Neural progenitor cell (in vitro differentiated cells): ENCODE measurements at places on chromosomes 12 and 14. TPM values are rescaled to one million over a fixed set of nuclear protein-coding genes. Genes with fewer than 3 reads are reported as not detected.

TEAD4 gene
- 8.8 and 22.5 TPM in 2 replicates for total RNA-seq

IKBIP gene
- total RNA-seq = 31.1 and 51.6 TPM in 2 replicates

KLRD1 gene
- 0.06 TPM in 2 replicates for total RNA-seq

DEPDC4 gene
- total RNA-seq = 4.2 and 8.3 TPM in 2 replicates

RTL1 gene
- total RNA-seq = 0.15 and 0.65 TPM in 2 replicates

PLA2G1B gene
- total RNA-seq = not detected in 2 replicates

RFX4 gene
- total RNA-seq = 0.22 and 3.4 TPM in 2 replicates

TMBIM4 gene
- total RNA-seq = 63.7 and 67.4 TPM in 2 replicates

SNRNP35 gene
- total RNA-seq = 12.6 and 30.3 TPM in 2 replicates

GRCh38 chr12:104436790-104437189 lies 20.0 kb upstream of the CHST11 start:
- peaks cover 7% of the 10 kb centered on the region for H3K4me1 ChIP-seq
- no peak overlapping the region for H3K4me3 ChIP-seq
- no peaks in the 10 kb centered on the region for H3K36me3 ChIP-seq
- H3K27me3 ChIP-seq = no peaks in the 10 kb centered on the region
- DNase-seq = no peak
- no peak overlapping the region for H3K27ac ChIP-seq

DNA sequence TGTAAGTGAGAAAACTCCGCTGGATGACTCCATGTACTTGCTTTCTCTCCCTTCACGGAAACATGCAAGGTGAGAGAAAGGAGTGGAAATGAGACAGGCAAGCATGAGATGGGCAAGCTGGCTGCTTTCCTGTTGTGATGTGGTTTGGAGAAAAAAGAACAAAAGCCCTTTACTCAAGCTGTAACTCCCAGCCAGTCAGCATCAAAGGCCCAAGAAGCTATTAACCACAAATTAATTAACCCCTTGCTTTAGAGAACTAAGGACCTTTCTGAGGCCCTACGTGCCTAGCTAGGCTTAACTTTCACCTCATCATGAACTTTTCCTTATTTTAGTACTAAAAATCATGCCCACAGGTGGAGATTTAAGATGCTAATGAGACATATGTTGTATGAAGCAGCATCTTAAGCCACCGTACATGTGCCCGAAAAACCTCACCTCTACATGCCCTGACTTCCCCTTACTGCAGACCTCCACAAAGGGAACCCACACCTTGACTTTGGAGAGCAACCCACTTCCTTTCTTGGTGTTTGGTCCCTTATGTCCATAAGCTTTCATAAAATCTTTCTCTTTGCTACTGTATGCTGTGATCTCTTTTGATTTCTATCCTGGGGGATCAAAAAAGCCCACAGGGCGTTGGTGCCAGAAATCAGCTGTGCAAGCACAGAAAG lies 87.0 kb downstream of the GALNT8 start:
- no peaks in the 10 kb centered on the region for H3K36me3 ChIP-seq
- H3K4me1 ChIP-seq = peaks cover 15% of the 10 kb centered on the region
- peaks cover 60% of the 10 kb centered on the region for H3K27me3 ChIP-seq
- peak; percentile 15 for DNase-seq

GRCh38 chr14:63848890-63849289 lies 3.9 kb upstream of the SYNE2 start:
- no peak overlapping the region for H3K4me3 ChIP-seq
- H3K27me3 ChIP-seq = peaks cover 12% of the 10 kb centered on the region
- no peak overlapping the region for H3K27ac ChIP-seq
- no peaks in the 10 kb centered on the region for H3K36me3 ChIP-seq

GRCh38 chr14:59772233-59772632 lies 98.3 kb downstream of the RTN1 start:
- H3K4me1 ChIP-seq = peaks cover 8% of the 10 kb centered on the region
- H3K36me3 ChIP-seq = no peaks in the 10 kb centered on the region
- no peak for DNase-seq
- H3K27me3 ChIP-seq = no peaks in the 10 kb centered on the region

GRCh38 chr12:1916371-1917171 lies 1.9 kb downstream of the CACNA2D4 start:
- H3K36me3 ChIP-seq = no peaks in the 10 kb centered on the region
- H3K27me3 ChIP-seq = no peaks in the 10 kb centered on the region
- no peak overlapping the region for H3K4me3 ChIP-seq

DNA sequence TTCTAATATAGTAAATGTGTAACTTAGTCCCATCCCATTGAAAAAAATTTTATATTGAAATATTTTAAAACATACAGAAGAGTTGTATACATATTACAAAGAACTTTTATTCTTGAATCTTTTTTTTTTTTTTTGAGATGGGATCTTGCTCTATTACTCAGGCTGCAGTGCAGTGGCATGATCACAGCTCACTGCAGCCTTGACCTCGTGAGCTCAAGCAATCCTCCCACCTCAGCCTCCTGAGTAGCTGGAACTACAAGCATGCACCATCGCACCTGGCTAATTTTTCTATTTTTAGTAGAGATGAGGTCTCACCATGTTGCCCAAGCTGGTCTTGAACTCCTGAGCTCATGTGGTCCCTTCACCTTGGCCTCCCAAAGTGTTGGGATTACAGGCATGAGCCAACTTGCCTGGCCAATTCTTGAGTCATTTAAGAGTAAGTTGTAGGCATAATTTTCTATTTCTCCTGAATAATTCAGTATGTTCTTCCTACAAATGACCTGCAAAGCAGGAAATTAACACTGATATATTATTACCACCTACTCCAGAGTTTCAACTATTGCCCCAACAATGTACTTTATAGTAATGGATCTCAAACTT lies 153.0 kb upstream of the BMP4 start:
- no peak for DNase-seq
- H3K36me3 ChIP-seq = no peaks in the 10 kb centered on the region
- no peaks in the 10 kb centered on the region for H3K27me3 ChIP-seq
- H3K4me1 ChIP-seq = no peaks in the 10 kb centered on the region
- no peak overlapping the region for H3K4me3 ChIP-seq
- H3K27ac ChIP-seq = no peak overlapping the region

- H3K27me3 ChIP-seq = no peaks in the 10 kb centered on the region
- peaks cover 38% of the 10 kb centered on the region for H3K4me1 ChIP-seq
- H3K4me3 ChIP-seq = no peak overlapping the region
- no peak for DNase-seq
- no peaks in the 10 kb centered on the region for H3K36me3 ChIP-seq
Observed at GRCh38 chr14:69617796-69618195, 6.4 kb downstream of the SUSD6 start.

GRCh38 chr14:71143381-71144290 lies 236.4 kb downstream of the PCNX1 start:
- peaks cover 6% of the 10 kb centered on the region for H3K4me1 ChIP-seq
- H3K27me3 ChIP-seq = no peaks in the 10 kb centered on the region
- H3K4me3 ChIP-seq = no peak overlapping the region
- H3K36me3 ChIP-seq = no peaks in the 10 kb centered on the region
- no peak overlapping the region for H3K27ac ChIP-seq

- H3K4me1 ChIP-seq = no peaks in the 10 kb centered on the region
- no peaks in the 10 kb centered on the region for H3K27me3 ChIP-seq
- peaks cover 91% of the 10 kb centered on the region for H3K36me3 ChIP-seq
- DNase-seq = no peak
- H3K4me3 ChIP-seq = peak overlapping the region; percentile 13
- H3K27ac ChIP-seq = no peak overlapping the region
Observed at GRCh38 chr12:133106253-133106652, 23.8 kb downstream of the ZNF891 start.

DNA sequence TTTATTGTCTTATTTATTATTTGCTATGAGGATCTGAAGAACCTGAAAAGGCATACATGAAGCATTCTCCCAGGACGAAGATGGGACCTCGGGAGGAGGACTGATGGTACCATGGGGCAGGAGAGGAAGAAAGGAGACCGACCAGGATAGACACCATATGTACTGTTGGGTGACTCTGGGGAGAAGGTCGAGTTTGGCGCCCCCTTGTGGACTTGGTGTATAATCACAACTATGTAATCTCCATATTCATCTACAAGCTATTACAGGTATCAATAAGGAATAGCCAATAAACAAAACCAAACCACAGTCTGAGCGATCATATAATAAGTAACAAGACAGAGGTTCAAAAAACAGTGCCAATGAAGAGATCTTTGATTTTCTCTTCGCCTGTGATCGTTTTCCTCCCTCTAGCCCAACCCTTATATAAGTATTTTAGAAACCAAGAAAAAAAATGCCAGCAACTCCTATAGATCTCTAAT lies 139.1 kb downstream of the SPTSSA start:
- no peak overlapping the region for H3K4me3 ChIP-seq
- H3K27ac ChIP-seq = no peak overlapping the region
- H3K27me3 ChIP-seq = no peaks in the 10 kb centered on the region
- H3K36me3 ChIP-seq = no peaks in the 10 kb centered on the region
- DNase-seq = peak; percentile 60
- H3K4me1 ChIP-seq = no peaks in the 10 kb centered on the region

DNA sequence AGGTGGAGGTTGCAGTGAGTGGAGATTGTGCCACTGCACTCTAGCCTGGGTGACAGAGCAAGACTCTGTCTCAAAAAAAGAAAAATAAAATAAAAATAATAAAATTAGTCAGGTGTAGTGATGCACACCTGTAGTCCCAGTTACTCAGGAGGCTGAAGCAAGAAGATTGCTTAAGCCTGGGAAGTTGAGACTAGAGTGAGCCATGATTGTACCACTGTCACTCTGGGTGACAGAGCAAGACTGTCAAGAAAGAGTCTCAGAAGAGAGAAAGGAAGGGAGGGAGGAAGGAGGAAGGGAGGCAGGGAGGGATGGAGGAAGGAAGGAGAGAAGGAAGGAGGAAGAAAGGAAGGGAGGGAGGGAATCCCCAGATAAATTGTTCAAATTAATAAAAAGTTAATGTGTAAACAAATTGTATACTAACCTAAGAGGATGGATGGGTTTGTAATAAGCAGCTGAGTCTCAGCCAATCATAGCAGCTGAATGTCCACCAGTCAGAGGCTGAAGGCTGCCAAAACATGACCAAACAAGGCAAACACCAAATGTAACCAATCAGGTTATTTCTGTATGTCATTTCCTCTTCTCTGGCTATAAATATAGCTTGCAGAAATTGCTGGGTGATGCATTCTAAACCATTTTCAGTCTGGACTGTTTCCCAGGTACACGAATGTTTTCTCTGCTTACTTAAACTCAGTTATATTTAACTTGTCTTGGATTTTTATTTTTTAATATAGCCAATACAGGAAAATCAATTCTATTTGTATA lies 6.1 kb upstream of the CDCA4 start:
- H3K4me3 ChIP-seq = no peak overlapping the region
- H3K27me3 ChIP-seq = peaks cover 22% of the 10 kb centered on the region
- H3K4me1 ChIP-seq = no peaks in the 10 kb centered on the region
- H3K36me3 ChIP-seq = no peaks in the 10 kb centered on the region
- H3K27ac ChIP-seq = no peak overlapping the region
- no peak for DNase-seq

GRCh38 chr14:31605702-31606101 lies 44.5 kb downstream of the NUBPL start:
- H3K36me3 ChIP-seq = no peaks in the 10 kb centered on the region
- no peaks in the 10 kb centered on the region for H3K4me1 ChIP-seq
- no peak overlapping the region for H3K4me3 ChIP-seq
- DNase-seq = no peak

DNA sequence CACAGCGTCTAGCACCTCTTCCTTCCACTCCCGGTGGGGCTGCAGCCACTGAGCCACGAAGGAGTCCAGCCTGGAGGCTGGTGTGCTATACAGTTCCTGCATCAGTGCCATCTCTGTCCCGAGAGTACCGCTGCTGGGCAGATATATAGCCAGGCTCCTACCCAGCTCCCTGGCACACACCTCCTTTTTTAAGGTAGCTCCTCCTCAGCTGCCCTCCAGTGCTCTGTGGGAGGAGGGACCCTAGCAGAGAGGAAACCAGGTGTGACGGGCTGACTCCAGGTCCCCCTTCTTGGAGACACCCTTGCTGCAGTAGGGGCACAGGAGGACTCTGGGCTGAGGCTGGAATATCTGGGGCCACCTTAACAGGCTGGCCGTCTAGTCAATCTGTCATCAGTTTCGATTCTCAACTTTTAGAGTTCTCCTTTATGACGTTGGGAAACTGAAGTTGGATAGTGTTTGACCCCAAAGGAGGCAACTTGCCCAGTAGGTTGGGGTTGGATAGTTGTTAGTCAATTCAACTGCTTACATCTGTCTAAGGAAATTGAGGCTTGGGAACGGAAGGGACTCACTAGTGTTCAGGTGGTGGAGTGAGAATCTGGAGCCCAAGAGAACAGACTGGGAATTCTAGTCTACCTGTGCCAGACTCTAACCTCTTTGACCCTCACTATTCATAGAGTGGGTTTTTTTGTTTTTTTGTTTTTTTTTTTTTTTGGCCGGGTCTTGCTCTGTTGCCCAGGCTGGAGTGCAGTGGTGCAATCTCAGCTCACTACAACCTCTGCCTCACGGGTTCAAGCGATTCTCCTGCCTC lies at the start of gene OASL:
OASL (minus strand) TSS at position 386 of the 808 bp plus-strand sequence; CDS start at position 111, 275 bp downstream.
- DNase-seq = no peak
- H3K4me1 ChIP-seq = no peaks in the 10 kb centered on the region
- H3K4me3 ChIP-seq = no peak within 1 kb of the TSS
- H3K27me3 ChIP-seq = no peaks in the 10 kb centered on the region

DNA sequence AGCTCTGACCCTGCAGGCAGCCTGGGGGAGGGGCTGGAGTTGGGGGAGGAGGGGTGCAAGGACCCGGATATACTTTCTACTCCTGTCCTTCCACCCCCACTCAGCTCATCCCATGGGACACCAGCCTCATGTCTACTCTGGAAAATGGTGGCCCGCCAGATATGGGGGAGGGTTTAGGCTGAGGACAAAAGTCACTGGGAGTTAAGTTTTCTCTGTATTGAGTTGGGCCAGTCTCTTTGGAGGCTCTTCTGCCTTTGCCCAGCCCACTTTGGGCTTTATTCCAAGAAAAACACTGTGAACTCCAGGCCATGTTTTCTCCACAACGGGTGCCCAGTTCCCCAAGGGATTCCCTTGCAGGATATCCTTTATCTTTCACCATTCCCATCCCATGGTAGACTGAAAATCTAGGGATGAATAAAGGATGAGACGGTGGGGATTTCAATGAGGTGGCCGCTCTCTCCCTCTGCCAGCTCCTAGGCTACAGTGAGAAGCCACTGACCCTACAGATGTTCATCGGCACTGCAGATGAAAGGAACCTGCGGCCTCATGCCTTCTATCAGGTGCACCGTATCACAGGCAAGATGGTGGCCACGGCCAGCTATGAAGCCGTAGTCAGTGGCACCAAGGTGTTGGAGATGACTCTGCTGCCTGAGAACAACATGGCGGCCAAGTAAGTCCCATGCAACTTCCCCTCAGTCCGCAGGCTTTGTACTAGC lies 4.9 kb downstream of the NFATC4 start:
- no peaks in the 10 kb centered on the region for H3K36me3 ChIP-seq
- no peaks in the 10 kb centered on the region for H3K27me3 ChIP-seq
- H3K4me3 ChIP-seq = no peak overlapping the region
- peaks cover 31% of the 10 kb centered on the region for H3K4me1 ChIP-seq
- no peak for DNase-seq
- H3K27ac ChIP-seq = no peak overlapping the region

GRCh38 chr14:99562856-99563748 lies 40.9 kb downstream of the CCDC85C start:
- DNase-seq = peak; percentile 97
- H3K36me3 ChIP-seq = no peaks in the 10 kb centered on the region
- peaks cover 58% of the 10 kb centered on the region for H3K4me1 ChIP-seq
- peak overlapping the region; percentile 88 for H3K27ac ChIP-seq
- H3K4me3 ChIP-seq = peak overlapping the region; percentile 31
